Hypothalamus (tissue), 51 donors: ENCODE measurements at places on chromosomes 5 and 9.

- DNase-seq, result no peak
Measured at GRCh38 chr9:106218854-106219253, 524.5 kb downstream of the TMEM38B start.

GRCh38 chr5:98714710-98715288 lies 58.7 kb upstream of the RGMB start:
- DNase-seq, result no peak

GRCh38 chr5:153784277-153784676 lies 254.4 kb downstream of the FAM114A2 start:
- no peak for DNase-seq

DNA sequence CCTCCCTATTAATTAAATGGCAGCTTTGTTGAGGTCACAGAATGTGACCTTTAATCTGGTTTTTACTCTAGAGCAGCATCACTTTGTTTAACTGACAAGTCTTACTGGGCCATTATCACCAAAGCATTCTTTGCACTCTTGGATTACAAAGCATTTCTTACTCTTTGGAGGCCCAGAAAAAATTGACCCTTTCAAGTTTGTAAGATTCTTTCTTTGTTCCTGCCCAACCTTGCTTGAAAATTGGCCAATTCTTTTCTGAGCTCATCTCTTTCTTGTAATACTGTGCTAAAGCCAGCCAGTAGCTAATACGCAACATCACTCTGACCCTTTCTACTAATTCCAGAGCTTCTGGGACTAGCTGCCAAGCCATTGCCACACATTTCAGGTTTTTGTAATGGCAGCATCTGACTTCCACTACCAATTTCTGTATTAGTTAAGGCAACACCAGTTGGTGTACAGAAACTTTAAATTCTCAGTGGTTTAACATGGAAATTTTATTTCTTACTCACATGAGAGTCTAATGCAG lies 131.6 kb downstream of the PRDM6 start:
- no peak for DNase-seq

- no peak for DNase-seq
Measured at GRCh38 chr9:107667231-107668070, 177.9 kb upstream of the KLF4 start.

- no peak for DNase-seq
Measured at GRCh38 chr9:7900541-7900940, 101.0 kb upstream of the DMAC1 start.

DNA sequence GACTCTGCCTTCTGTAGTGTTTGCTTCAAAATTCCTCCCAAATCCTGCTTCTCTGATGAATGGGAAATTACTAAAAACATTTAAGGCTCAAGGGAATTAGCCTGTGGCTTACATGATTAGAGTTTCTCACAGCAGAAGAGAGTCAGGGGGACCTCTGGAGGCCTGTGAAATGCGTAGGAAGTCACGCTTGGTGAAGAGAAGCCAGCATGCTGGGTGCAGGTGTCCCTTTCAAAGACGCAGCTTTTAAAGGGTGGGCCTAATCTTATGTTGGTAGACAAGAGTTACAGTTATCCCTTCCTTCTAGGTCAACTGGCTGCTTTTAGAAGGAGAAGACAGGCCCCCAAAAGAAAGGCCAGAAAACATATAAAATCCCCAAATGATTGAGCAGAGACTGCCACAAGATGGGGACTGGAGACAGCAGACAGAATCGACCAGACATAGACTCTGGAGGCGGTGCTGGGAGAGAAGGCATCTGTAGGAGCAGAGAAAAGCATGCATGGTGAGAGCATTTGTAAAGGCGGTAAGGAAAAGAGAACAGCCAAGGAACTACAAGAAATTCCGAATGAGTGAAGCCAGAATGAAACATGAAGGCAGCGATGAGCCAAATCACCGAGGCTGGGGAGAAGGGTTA lies 42.3 kb downstream of the B4GALT1 start:
- no peak for DNase-seq

GRCh38 chr9:27377147-27377807 lies 80.3 kb upstream of the EQTN start:
- DNase-seq, result no peak

DNA sequence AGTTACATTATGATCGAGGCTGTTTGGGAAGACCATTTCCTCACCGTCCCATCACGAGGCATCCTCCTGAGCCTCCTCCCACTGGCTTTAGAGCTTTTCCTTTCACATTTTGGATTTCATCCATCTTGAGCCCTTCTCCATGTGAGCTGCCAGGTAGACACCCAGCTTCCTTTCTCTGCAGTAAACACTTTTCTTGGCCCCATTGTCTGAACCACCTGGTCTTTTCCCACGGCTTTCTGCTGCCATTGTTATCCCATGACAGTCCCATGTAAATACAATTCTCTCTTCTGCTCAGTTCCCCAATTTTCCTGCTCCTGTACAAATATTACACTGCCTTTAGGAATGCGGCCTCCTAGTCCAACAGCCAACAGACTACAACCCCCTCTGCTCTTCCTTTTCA lies 24.1 kb downstream of the UBE2QL1 start:
- no peak for DNase-seq

DNA sequence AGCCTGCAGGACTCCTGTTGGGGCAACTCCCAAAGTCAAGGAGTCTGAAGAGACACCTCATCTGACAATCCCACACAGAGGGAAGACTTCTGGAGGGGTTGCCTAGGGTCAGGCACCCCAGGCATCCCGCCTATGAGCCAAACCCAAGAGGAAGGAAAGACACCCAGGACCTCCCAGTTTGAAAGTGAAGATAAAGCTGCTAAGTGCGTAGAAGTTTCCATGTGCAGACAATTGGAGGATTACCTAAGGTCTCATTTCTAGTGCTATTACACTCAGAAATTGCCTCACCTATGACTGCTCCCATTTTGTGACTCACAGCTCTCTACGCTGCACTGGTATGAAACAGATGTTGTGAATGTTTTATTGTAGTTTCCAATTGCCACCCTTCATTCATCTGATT lies 322.9 kb downstream of the SLIT3 start:
- no peak for DNase-seq

DNA sequence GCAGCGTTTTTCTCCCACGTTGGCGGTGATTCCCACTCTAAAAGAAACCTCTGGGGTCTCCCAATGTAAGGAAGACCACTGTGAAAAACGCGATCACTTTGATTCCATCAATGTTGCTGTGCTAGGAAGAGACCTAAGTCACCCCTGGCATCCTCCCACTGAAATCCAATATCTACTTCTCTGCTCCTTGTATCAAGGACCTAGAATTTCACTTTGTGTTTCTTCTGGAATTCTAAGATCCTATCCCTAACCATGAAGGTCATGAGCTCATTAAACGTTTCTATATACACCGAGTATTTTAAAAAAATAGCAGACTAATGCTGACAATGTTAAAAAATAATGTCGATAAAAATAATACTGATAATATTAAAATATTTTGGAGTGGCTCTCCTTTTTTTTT lies 118.8 kb upstream of the MYO10 start:
- DNase-seq, result no peak

DNA sequence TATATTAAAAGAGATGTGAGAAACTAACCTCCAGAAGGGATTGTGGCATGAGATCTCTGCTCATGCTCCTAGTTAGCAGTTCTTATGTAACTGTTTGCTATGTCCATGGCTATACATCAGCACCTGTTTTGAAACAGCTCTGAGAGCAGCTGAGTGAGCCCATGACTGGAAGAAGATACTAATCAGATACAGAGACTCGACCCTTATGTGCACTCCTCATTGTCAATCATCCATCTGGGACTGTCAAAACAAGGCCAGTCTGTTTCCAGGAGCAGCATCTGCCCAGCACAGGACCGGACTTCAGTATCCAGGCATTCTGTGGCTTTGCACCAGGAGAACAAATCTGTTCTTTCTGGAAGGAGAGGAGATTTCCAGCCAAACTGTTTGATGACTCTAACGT lies 77.7 kb downstream of the EFNA5 start:
- no peak for DNase-seq

DNA sequence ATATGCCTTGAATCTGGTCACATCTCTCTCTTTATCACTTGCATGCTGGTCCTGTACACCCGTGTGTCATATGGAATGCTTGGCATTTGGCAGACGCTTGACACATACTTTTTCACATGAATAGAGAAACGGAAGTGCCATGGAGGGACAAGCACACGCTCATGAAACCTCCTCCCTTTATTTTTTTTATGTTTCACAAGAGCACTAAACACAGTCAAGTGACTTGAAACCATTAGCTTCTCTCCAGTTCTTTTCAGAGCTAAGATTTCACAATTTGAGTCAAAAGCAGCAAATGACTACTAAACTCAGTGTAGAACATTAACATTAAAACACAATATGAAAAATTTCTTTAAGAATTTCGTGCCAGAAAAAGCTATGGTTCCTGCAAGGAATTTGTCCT lies 151.1 kb downstream of the DOCK2 start:
- no peak for DNase-seq

GRCh38 chr5:7396713-7397454 lies 946 bp downstream of the ADCY2 start:
- DNase-seq, result no peak

GRCh38 chr5:174617285-174617684 lies 107.1 kb upstream of the MSX2 start:
- DNase-seq, result no peak

GRCh38 chr5:57036761-57037160 lies 84.8 kb upstream of the MIER3 start:
- DNase-seq, result no peak

GRCh38 chr5:151947931-151948608 lies 23.4 kb upstream of the GLRA1 start:
- DNase-seq, result no peak

- DNase-seq, result no peak
Measured at GRCh38 chr9:92954049-92954861, 6.9 kb downstream of the FGD3 start.

DNA sequence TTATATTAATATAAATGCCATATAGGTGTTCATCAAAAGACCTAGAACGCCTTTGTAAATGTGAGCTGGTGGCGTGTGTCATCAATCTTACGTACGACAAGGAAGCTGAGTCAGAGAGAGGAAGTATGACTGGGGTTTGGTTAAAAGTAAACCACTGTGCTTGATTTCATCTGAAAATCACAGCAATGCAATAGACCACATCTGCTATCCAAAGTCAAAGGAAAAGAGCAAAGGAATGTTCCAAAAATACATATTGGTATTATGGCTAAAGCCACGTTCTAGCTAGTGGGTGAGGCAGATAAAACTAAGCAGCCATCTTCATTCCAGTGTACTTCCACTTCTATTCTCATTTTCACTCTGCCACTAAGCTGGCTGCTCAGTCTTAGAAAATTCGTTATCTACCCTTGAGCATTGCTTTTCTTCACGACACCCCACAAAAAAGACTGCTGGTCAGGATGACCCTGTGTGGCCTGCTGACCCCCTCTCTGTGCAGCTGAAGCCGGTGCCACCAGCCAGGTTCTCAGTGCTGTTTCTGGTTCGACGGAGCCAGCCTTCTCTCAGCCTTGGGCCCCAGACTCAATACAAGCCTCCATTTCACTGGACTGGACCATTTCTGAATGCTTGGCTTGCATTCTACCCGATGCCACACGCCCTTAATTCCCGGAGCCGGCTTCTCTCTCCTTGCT lies 23.8 kb downstream of the SHC3 start:
- DNase-seq, result no peak

- DNase-seq, result no peak
Measured at GRCh38 chr5:143373076-143373475, 30.4 kb downstream of the NR3C1 start.

GRCh38 chr5:142716963-142717362 lies 31.1 kb upstream of the FGF1 start:
- DNase-seq, result peak; percentile 65

DNA sequence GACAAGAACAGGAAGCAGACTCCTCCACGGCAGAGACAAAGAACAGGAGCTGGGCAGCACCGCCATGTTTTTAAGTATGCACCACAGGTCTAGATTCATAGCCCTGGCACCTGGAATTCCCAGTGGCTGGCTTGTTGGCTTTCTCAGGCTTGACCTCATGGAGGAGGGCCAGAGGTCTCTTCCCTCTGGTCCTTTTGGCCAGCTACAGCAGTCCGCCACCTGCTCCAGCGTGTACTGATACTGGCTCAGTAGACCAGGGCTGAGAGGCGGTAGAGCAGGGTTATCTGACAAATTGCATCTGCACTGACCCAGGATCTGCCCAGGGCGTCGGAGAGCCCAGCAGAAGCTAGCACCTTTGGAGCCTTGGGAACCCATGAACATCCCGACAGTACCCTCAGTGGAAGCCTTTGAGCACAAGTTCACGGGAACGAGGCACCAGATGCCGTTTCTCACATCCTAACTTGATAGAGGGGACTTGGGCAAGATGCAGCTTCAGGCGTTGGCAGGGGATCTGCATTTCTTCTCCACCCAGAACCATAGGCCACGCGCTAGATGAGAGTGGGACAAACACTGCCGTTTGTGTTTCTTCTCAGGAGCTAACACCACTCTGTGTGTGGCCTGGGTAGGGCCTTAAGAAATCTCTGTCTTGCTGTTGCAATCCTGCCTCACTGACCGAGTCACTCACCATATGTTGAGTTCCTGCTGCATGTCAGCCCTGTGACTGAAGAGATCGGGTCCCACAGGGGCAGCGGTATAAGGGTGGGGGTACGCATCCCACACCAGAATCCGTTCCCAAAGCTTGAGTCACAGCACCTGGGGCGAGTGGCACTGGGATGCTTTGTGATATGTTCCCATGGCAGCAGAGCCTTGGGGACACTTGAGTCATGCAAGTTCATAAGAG lies 90.3 kb upstream of the OTULINL start:
- DNase-seq, result no peak

GRCh38 chr5:97943036-97943435 lies 760.0 kb upstream of the RIOK2 start:
- no peak for DNase-seq

DNA sequence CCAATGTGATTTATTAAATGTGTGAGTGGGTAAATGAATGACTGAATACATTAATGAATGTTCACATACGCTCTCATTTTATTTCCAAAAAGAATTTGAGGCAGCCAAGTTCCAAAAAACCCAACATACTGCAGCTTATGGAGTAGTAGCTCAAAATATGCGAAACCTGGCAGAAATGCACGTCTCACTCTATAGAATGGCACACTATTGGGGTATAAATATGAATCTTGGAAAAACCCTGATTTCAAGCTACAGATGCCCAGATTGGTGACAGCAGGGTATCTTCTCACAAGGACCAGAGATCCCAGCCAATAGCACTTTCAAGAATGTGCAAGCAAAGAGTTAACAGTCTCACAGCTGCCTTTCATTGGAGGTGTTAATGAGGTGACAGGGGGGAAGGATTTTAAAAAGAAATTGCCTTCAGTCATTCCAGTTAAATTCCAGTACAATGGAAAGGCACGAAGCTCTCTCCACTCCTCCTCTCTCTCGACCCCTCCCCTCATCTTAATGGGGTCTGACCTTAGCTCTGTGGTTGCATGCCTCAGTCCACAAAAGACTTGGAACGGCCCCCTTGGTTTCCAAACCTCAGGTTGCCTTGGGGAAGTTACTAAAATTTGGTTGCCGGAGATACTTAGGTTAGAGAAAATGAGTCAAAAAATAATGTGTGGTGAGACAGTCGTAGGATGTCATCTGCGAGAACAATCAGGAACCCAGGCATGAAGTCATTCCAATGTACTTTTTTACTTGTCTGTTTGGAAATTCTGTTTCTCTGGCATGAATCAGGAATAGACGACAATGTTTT lies 307.4 kb downstream of the NFIB start:
- no peak for DNase-seq

GRCh38 chr5:111931655-111932054 lies 174.7 kb upstream of the NREP start:
- no peak for DNase-seq
